ENCODE measurements at places on chromosomes 3 and 15.
A peak's percentile ranks its signal among the peaks of the same experiment; 100 is the strongest.

- peak; percentile 23 for DNase-seq
These were observed 26.0 kb downstream of the CPNE4 start for GRCh38 chr3:132008837-132009236.

- DNase-seq = no peak
These were observed 810 bp downstream of the PTPRG start for GRCh38 chr3:61562042-61562720.

GRCh38 chr3:140442621-140443020 is 235.2 kb upstream of the TRIM42 start:
- no peak for DNase-seq

GRCh38 chr3:158264894-158265293 is 155.0 kb downstream of the RSRC1 start:
- DNase-seq = no peak

- DNase-seq = no peak
These were observed 123.4 kb downstream of the TLE3 start for GRCh38 chr15:69974321-69974720.

DNA sequence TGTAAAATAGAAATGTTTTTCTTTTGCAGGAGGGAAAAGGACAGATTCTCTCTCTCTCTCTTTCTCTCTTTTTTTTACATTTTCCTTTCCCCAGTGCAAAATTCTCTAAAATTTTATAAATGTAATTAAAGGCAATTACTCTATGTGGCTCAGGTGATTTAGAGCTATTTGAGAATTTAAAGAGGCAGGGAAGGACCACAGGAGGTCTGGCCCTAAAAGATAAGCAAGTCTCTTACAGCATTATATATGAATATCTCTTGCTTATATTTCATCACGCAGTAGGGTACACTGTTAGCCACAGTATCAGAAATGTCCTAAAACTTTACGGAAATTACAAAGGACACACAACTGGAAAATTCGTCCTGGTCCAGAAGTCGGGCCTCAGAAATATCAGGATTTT is 70.5 kb upstream of the PPIB start:
- no peak for DNase-seq

GRCh38 chr15:51253366-51253765 is 85.0 kb downstream of the CYP19A1 start:
- no peak for DNase-seq

DNA sequence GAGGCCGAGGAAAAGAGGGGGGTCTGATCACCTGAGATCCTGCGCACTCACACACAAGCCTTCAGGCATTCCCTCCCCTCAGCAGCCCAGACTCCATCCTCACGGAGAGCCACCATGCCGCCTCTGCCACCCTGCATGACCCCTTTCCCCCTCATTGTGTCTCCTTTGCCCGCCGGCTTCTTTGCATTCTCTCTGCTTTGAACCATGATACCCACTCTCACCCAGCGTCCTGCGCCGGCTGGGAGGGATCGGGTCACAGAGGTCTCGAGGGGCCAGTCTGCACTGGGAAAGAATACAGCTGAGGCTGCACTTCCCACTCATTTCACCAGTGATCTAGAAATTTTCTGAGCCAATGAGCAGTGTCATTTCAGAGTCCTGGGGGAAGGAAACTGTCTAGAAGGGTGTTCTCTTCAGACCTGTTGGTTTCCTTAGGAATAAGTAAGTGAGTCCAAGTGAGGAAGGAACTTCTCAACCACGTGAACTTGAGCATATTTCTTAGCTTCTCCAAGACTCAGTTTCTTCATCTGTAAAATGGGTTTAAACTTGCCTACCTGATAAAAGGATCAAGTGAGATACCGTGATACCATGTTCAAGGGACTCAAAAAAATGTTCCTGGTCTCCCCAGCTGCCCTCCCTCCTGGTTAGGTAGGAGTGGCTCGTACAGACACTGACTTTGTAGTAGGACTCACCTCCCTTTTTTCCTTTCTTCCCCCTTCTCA is 96.7 kb downstream of the TOP2B start:
- no peak for DNase-seq

DNA sequence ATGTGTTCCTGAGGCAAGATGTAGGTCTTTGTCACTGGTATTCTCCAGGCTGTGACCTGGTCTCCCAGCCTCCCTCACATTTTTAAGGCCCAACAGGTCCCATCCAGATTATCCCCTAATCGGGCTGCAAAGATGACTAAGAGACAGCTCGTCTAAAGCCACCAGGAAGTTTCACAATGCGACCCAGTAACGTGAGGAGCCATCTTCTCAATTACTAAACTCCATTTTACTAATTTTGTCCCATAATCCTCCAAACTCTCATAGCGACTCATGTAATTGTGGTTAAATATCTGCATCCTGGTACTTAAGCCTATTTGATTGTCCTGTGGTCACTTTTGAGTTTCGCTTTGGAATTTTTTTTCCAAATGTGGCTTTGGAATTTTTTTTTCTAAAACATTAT is 8.7 kb upstream of the PLA2G4F start:
- DNase-seq = no peak

- DNase-seq = no peak
These were observed 11.1 kb downstream of the SLC6A6 start for GRCh38 chr3:14413381-14414071.

- DNase-seq = no peak
These were observed 144.8 kb downstream of the GABRB3 start for GRCh38 chr15:26628071-26628470.

- no peak for DNase-seq
These were observed 3.4 kb upstream of the LRRIQ4 start for GRCh38 chr3:169809230-169809795.

- no peak for DNase-seq
These were observed 235.8 kb upstream of the TMCO5A start for GRCh38 chr15:37698679-37699078.

- no peak for DNase-seq
These were observed 264.6 kb downstream of the THSD4 start for GRCh38 chr15:71379893-71380292.

DNA sequence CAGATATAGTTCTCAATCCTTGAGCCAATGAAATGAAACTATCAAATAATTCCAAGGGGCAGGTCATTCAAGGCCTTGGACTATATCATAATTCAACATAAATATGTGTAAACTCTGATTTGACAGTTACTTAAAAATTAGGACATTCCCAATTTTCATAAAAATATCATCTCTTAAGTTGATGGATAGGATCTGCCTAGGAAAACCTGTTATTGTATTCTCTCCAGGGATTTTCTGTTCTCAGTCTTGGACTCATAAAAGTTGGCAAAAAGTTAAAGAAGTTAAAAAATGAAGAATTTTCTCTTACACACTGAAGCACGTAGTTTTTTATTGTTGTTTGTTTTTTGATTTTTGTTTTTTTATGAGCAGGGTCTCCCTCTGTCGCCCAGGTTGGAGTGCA is 109.0 kb downstream of the TP63 start:
- DNase-seq = no peak

GRCh38 chr3:196097373-196098154 is 15.7 kb upstream of the TFRC start:
- no peak for DNase-seq

DNA sequence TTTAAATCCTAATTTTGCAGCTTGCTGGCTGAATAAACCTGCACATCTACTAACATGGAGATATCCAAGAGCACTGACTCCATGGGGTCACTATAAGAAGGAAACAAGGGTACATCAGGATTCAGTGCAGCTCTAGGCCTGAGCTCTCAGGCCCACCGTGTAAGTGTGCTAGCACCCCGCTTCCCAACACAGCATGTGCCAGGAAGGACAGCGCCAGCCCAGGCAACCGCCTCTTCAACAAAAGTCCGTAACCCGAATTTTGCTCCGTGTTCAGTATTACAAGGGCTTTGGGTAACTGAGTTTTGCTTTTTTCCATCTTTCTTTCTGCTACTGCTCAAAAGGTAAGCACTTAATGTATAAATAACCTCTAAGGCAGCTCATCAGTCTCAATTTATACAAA is 89.8 kb downstream of the LRIG1 start:
- no peak for DNase-seq

DNA sequence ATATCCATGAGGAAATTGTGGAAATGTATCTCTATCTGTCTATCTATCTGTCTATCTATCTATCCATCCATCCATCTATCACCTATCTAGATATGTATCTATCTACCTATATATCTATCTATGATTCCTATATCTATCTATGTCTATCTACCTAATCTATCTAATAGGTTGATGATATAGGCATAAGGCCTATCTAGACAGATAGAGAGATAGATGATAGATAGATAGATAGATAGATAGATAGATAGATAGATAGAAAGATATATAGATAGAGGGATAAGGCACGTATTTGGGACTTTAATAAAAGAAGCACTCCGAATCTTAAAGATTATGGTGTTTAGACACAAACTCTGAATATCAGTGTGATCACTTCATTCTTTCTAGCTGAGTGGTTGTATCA is 58.1 kb downstream of the DIPK2A start:
- DNase-seq = no peak

DNA sequence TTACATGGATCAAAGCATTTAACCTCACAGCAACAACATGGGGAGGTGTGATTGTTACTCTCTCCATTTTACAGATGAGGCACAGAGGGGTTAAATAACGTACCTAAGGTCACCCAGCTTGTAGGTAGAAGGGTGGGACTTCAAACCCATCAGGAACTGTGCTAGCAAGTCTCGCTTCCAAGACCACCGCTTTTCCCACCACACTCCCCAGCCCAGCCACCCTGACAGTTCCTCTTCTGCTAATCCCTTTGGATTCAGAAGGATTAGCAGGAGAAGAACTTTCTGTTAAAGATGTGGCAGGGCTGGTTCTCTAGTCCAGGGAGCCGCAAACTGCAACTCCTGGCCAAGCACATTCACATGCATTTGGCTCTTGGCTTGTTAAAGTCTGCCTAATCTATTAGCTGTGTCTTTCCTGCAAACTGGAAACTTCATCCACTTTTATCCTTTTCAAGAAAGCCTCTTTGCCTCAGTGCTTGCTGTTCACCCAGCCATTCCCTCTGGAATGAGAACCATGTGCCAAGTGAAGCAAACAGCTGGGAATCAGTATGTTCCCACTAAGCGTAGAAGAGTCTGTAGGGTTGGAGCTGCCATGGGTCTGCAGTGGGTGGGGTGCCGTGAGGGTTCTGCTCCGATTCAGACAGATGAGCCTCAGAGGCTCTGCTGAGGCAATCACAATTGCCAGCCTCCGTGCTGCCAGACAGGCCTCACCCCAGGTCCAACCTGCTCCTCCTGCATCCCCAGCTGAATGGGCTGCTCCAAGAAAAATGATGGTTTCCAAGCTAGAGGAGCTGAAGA is 44.6 kb downstream of the POMGNT2 start:
- no peak for DNase-seq

- no peak for DNase-seq
These were observed 27.6 kb downstream of the FGD5 start for GRCh38 chr3:14846226-14846880.

- DNase-seq = no peak
These were observed 41.2 kb downstream of the CCDC33 start for GRCh38 chr15:74277242-74277810.

- DNase-seq = no peak
These were observed 237.5 kb upstream of the TBC1D5 start for GRCh38 chr3:17979911-17980310.

GRCh38 chr15:25727116-25727515 is 136.0 kb downstream of the ATP10A start:
- no peak for DNase-seq

DNA sequence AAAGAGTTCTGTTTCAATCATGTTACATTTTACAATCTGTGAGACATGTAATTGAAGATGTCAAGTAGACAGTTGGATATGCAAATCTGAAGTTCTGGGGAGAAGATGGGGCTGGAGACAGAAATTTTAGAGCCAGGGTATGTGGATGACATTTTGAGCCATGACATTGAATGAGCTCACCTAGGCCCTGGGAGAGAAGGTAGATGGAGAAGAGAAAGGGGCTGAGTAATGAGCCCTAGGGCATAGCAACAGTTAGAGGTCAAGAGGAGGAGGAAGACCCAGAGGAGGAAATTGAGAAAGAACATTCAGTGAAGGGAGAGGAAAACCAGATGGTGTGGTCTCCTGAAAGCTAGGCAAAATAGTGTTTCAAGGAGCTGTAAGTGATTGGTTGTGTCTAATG is 15.3 kb downstream of the TMEM266 start:
- DNase-seq = no peak

GRCh38 chr3:32840086-32840841 is 22.5 kb downstream of the TRIM71 start:
- no peak for DNase-seq

DNA sequence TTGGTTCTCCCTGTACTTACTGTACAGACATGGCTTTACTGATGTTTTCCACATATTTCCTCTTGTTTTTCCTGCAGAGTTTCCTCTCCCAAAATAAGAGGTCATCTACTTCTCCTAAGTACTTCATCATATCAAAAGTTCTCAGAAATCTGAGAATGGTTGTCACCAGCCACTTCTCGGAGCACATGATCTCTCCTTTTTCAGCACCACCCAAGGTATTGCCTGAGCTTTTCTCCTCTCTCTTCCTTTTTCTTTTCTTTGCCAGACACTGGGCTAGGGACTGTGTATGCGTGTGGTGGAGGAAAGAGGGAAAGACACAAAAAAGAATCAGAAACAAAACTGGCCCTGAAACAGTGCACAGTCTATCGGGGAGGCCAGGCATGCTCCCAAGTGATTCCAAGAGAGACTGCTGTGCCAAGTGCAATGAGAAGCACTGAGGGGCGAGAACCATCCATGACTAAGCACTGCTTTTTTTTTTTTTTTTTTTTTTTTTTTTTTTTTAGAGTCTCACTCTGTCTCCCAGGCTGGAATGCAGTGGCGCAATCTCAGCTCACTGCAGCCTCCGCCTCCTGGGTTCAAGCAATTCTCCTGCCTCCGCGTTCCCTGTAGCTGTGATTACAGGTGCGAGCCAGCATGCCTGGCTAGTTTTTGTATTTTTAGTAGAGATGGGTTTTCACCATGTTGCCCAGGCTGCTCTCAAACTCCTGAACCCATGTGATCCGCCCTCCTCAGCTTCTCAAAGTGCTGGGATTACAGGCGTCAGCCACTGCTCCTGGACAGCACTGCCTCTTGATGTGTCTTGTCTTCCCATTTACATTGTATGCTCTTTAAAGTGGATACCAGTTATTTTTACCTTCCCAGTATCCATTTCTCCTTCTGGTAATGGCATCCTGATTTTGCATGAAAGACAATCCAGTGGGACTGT is 194.0 kb upstream of the FEZF2 start:
- DNase-seq = no peak

DNA sequence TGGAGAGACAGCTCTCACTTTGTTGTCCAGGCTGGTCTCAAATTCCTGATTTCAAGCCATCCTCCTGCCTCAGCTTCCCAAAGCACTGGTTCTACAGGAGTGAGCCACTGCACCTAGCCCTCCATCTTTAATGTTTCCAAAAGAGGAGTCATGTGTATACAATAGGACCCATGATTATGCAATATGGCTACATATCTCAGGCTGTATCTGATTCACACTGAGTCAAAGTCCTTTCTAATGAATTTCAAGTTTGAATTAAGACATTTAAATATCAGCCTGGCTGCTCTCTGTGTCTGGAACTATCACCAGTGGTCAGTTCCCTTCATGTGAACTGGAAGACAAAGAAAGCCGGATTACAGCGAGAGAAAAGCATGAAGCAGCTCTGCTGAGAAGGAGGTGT is 90.5 kb downstream of the MINAR1 start:
- no peak for DNase-seq

DNA sequence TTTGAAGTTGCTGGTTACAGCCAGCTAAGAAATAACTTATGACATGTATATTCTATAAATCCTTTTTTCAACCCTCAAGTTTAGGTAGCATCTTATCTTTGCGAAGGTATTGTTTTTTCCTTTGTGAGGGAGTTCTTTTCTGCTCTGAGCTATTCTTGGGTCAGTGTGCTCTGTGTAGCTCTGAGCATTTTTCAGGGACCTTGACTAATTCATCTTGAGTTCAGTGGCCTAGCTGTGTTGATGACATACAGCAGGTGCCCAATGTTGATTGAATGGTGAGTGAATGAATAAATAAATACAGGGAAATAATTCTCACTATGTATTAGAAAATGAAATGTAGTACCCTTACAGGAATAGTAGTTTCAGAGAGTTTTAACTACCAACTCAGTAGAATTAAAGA is 335.3 kb downstream of the IL20RB start:
- DNase-seq = no peak

All from Calu3 (cell line).